ENCODE measurements at places on chromosomes 7 and 10.

- DNase-seq, result no peak
These were observed 136.4 kb upstream of the PRKCQ start for GRCh38 chr10:6716516-6716915.

- no peak for DNase-seq
These were observed 197.6 kb upstream of the ZNF32 start for GRCh38 chr10:43846187-43846680.

- DNase-seq, result no peak
These were observed 37.7 kb downstream of the TAX1BP1 start for GRCh38 chr7:27777662-27778061.

- DNase-seq, result no peak
These were observed 553.6 kb downstream of the TNS3 start for GRCh38 chr7:47028284-47028683.

DNA sequence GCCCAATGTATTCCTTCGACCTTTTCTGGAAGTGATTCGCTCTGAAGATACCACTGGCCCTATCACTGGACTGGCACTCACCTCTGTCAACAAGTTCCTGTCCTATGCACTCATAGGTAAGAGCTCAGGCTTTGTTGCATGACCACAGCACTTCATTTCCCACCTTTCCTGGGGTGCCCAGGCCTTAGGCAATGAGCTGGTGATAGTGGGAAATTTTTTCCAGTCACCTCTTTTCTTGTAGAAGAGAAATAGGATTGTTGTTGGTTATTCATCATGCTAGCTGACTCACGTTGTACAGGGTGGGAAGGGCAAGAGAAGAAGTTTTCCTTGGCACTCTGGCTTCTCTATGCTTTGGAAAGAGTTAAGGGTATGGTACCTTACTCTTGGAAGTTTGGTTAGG lies 51.4 kb upstream of the NFKB2 start:
- no peak for DNase-seq

DNA sequence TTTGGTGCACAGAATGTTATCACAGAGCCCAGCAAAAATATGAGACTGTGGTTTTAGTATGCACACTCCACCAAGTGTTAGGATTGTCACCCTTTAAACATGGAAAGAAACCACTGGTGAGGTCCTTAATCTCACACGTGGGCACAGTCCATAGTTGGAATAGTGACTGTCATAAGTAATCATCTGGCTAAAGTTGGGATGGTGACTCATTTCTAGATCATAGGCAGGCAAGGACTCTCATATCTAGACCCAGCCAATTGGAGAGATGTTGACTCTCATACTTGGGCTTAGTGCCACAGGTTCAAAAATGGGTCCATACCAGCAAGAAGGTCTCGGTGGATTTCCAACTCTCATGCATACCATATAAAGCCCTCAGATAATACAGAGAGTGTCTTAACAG lies 39.6 kb upstream of the ZNF680 start:
- DNase-seq, result no peak

GRCh38 chr7:111290982-111291381 lies 200.1 kb downstream of the LRRN3 start:
- DNase-seq, result no peak

DNA sequence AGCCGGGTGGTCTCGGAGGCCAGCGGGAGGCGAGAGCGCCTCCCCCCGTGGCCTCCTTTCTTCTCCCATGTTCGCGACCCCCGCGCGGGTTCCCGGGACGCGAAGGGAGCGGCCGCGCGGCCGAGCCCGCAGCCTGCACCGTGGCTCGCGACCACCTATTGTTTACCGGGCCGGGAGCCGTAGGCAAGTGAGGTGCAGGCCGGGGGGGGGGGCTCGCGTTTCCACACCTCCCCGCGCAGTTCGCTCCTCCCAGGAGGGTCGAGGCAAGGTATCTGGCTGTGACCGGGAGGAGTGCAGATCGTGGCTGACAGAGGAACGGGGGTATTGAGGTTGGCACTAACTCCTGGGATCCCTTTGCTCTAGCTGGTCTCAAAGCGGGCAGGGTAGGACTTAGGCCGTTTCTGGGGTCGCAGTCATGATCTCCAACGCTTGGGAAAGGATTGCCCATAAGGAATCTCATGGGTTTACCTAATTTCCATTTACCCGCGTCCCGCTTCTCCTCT lies 734 bp downstream of the PTPN12 start:
- DNase-seq, result peak; percentile 32

- DNase-seq, result no peak
These were observed 28.1 kb downstream of the MCU start for GRCh38 chr10:72719941-72720592.

DNA sequence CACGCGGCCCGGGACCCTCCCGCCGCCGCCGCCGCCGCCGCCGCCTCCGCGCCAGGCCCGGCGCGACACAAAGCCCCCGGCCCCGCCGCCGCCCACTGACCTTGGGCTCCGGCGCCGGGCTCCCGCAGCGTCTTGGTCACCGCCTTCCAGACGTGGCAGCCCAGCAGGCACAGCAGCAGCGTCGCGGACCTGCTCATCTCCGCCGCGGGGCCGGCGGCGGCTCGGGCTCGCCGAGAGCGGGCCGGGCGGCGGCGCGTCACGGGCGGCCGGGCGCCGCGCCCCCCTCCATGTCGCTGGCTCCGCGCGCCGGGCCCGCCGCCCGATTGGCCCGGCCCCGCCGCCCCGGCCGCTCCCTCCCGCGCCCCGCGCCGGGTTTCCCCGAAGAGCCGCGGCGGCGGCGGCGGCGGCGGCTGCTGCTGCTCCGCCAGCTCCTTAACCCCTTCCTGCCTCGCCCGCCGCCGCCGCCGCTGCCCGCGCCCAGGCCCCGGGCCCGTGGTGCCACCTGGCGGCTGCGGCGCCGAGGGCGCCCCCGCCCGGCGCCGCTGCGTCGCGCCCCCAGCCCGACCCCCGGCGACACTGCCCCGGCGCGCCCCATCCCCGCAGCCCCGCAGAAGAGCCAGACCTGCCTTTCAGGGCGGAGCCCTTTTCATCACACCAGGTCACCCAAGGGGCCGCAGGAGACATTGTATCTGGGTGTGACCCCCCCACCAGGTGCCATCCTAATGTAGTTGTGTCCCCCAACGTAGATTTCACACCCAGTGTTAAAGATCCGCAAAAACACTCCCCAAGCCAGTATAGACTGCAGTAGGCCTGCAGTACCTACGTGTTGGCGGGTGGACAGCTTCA lies at the start of gene FAM171A1:
TSS of gene FAM171A1 (minus strand) at position 434 of the 846 bp plus-strand sequence. CDS start at position 197, 237 bp downstream.
- DNase-seq, result no peak

- no peak for DNase-seq
These were observed 63.8 kb downstream of the MICALL2 start for GRCh38 chr7:1395211-1396070.

DNA sequence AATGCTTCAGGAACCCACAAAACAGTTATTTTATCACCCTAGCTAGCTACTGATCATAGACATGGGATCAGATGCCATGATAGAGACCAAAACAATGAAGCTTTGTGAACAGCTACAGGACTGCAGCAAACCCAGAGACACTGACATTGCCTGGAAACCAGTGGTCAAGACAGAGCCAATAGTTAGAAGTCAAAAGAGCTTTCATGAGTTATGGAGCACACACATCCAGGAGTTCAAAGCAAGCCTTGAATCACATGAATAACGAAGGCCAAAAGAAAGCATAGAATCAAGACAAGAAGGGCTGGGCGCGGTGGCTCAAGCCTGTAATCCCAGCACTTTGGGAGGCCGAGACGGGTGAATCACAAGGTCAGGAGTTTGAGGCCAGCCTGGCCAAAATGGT lies 34.5 kb upstream of the GSAP start:
- DNase-seq, result peak; percentile 78

All from HepG2 (cell line).